Stimulated activated CD4-positive, alpha-beta T cell treated with anti-CD3 and anti-CD28 coated beads, Interleukin-15, amount 100 ng/mL, for 48 hours (primary cell): ENCODE measurements at places on chromosomes 7 and 10.

DNA sequence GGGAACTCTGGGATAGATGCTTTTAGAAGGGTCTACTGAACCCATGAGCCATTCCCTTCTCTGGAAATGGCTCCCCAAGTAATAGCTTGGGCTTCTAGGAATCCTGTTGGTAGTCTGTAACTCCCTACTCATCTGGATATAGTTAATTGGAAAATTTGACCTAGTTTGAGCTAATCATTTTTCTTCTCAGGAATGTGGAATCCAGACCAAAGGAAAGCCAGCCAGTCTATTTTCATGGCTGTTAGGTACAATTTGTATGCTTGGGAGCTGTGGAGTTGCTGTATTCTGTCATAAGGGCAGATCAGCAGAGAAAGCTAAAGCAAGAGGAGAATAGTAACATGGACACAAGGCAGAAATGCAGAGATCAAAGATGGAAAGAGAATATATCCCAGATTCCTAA, 71.6 kb upstream of the C1GALT1 start:
- no peak for DNase-seq

DNA sequence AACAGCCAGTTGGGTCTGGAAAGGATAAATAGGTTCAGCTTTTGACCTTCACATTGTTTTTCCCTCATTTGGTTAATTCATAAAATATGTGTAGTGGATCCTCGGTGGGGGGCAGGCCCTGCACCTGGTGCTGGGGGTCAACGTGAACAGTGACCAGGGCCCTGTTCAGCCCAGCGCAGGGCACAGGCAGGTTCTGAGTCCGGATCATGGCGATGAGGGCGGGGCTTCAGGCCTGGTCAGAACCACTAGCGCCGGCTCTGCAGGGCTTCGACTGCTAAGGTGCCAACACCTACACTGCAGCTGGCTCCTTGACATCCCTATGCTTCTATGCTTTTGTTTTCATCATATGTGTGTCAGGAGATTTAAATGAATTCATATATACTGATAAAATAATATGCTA, 177.7 kb downstream of the CXCL12 start:
- DNase-seq = no peak

GRCh38 chr7:5348134-5349004, 65.6 kb downstream of the SLC29A4 start:
- DNase-seq = no peak

- no peak for DNase-seq
Measured at GRCh38 chr7:30886608-30887011, 25.0 kb upstream of the AQP1 start.

DNA sequence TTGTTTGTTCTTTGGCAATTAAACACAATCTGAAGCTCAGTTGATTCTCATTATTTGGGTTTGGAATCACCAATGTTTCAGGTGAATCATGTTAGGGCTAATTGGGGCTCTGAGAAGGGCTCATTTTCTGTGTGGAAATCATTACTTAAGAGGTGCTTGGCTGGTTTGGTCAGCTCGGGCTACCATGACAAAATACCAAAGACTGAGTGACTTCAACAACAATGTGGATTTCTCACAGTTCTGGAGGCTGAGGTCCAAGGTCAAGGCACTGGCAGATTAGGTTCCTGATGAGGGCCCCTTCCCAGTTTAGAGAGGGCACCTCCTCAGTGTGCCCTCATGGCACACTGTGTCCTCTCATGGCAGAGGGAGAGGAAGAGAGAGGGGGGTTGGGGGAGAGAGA, 121.3 kb downstream of the ZNF248 start:
- DNase-seq = no peak

GRCh38 chr7:2710901-2711551, 23.0 kb downstream of the AMZ1 start:
- no peak for DNase-seq

DNA sequence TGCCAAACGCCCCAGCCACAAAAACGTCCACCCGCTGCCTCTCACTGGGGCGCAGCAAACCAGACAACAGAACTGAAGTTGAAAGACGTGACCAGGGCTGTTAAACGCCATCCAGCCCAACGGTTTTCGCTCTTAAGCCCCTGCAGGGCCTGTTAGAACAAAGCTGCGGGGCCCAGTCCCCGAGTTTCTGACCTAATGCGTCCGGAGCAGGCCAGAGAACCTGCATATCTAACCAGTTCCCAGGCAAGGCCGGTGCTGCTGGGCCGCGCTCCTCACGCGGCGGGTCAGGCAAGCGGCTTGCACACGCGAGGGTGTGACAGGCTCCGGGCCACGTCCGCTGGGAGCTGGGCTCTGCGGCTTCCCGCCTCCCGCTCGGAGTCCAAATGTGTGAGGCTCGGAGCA, 87.0 kb downstream of the PTPRN2 start:
- no peak for DNase-seq

DNA sequence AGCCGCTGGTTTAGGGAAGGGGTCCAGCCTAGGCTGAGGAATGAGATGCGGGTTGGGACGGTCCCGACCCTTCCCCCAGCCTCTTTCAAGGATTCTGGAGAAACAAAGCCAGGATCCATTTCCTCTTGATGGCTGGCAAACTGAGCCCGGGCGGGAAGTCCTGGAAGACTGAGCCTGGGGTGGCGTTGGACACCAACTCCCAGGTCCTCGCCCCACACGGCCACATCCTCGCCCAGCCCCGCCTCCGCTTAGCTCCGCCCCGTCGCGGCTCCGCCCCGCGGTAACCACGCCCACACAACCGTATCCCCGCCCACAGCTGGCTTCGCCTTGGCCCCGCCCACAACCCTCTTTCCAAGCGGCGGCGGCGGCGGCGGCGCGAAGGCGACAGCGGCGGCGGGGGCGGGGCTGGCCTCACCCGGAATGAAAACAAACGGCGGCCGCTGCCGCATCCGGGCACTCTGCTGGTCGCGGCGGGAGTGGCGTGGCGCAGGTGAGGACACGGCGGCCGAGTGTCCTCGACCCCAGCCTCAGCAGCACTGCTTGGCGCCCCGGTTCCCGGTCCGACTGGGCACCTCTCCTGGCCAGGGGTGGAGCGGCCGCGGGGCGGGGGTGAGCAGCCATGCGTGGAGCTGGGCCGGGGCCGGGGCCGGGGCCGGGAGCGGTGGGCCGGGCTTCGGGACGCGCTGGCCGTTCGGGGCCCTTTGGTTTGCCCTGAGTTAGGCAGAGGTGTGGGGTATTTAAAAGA, at the start of gene NUB1:
TSS of gene NUB1 (plus strand) at position 456 of the 745 bp plus-strand sequence. CDS start 3,538 bp downstream, outside the sequence.
- DNase-seq = peak; percentile 90

GRCh38 chr7:34026481-34027190, 121.3 kb downstream of the BMPER start:
- no peak for DNase-seq

DNA sequence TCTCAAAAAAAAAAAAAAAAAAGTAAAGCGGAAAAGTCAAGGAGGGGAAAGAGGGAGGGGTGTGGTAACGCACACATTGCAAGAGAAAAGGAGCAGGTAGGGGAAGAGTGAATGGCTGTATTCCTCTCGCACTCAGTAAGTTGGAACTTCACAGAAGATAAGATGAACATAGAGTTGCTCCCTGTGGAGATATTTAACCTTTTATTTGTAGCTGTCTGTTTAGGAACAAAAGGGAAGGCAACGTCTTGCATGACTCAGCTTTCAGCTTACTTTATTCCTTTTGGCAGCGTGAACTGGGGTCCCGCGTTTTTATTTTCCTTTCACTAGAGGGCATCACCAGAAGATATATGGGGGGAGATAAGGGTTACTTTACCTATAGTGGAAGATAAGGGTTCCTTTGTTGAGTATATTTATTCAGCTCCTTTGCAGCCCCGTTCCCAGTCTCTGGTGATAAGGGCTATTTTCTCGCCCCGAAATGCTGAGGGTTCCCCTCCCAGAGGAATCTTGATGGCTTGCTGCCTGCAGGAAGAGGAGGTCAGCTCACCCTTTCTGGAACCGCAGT, 78.5 kb downstream of the APBB1IP start:
- no peak for DNase-seq

DNA sequence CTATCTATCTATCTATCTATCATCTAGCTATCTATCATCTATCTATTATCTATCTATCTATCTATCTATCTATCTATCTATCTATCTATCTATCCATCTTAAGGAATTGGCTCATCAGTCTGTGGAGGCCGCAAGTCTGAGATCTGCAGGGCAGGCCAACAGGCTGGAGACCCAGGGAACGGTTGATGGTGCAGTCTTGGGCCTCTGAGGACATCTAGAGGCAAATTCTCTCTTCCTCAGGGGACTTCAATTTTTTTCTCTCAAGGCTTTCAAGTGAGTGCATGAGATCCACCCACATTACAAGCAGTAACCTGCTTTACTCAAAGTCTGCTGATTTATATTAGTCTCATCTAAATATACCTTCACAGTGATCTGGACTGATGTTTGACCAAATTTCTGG, 197.0 kb downstream of the GLRX3 start:
- DNase-seq = no peak

GRCh38 chr7:109844362-109844761, 1246.6 kb upstream of the LRRN3 start:
- no peak for DNase-seq

DNA sequence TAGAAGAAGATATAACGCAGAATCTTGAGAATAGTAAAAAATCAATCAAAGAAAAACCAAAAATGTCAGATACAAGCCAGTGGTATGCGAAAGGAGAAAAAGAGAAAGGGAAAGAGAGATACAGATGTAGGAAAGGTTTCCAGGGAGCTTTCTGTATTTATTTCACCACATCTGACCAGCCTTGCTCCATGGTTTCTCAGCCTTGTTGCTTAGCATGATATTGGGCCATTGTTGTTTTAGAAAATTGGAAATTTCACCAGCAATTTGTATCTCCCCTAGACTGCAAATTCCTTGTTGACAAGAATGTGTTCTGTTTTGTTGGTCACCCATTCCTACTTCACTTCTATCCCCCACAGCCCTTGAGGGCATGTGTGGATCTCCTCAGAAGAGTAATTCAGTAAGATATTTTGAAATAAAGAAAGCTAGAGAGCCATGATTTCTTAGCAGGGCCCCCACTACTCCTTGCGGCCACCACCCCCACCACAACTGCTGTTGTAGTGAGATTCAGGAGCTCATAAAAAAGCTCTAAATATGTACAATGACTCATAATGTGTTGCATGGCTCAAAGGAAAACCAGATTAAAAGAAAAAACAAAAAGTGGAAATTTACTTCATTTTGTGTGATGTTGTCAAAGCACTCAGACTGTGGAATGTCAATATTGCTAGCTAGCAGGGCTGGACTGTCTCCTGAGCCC, 138.7 kb downstream of the CHRM2 start:
- no peak for DNase-seq

DNA sequence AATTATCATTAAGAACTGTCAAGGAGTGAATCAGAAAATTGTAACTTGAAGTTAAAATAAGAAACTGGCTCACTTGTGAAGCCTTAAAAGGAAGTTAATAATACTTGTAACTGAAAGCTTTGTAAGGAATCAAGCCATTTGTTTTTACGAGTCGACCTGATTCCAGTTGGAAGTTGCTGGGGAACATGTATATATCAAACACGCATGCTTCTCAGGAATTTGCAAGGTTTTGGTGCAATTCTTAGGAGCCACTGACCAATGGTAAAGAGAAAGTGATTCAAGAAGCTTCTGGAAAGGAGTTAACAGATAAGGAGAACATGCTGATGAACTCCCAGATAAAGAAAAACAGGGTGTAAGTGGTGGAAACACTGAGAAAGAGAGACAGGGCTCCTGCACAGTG, 56.4 kb downstream of the ETV1 start:
- no peak for DNase-seq

GRCh38 chr10:128463991-128464760, 338.0 kb upstream of the MKI67 start:
- DNase-seq = no peak

DNA sequence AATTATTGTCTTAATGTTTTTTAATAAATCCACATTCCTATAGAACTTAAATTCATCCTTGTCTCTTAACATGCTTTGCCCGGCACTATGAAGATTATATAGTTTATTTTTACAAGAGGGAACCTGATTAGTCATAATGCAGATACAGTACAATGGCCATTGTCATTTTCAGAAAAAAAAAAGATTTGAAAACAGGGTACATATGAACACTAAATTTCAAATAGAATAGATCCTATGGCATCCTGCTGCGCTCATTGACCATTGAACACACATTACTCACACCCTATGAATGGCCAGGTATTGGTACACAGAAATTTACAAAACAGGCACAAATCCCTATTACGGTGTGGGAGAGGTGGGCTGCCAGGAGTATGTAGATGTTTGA, 2.0 kb upstream of the KLF6 start:
- DNase-seq = no peak

- DNase-seq = no peak
Measured at GRCh38 chr7:31027161-31027965, 24.7 kb upstream of the ADCYAP1R1 start.

DNA sequence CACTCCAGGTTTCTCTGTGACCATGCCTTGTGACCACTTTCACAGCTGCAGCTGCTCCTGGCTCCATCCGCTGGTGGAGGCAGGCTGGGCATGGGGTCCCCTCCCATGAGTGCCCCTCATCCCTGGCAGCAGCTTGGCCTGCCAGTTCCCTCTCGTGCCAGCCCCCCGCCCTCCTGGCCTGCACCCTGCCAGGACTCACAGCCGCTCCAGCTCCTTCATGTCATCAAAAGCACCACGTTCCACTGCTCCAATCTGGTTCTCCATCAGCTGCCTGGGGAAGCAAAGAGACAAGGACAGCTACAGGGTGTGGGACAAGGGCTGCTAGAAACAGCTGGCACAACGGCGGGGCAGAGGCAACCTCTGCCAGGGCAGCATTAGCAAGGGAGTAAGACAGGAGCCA, 22.6 kb downstream of the SLIT1 start:
- no peak for DNase-seq

GRCh38 chr7:101911800-101912715, 94.6 kb downstream of the CUX1 start:
- no peak for DNase-seq

- DNase-seq = peak; percentile 50
Measured at GRCh38 chr10:130109796-130110245, 809 bp downstream of the C10orf143 start.

DNA sequence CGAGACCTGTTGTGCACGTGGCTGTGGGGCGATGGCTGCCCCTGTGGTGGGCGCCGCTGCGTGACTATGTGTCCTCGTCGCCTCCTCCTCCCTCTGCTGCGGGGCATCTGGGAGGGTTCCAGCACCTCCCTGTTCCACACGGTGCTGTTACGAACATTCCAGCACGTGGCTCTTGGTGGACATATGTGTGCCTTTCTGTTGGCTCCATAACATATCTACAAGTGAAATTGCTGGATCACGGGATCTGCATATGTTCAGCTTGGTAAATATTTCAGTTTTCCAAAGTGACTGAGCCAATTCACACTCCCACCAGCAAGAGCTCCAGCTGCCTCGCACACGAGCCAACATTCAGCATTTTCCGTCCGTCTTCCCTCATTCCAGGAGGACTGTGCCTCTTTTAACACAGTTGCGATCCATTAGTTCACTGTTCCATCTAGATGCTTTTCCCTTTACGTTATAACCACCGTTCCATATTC, 25.1 kb downstream of the SNX8 start:
- DNase-seq = no peak

DNA sequence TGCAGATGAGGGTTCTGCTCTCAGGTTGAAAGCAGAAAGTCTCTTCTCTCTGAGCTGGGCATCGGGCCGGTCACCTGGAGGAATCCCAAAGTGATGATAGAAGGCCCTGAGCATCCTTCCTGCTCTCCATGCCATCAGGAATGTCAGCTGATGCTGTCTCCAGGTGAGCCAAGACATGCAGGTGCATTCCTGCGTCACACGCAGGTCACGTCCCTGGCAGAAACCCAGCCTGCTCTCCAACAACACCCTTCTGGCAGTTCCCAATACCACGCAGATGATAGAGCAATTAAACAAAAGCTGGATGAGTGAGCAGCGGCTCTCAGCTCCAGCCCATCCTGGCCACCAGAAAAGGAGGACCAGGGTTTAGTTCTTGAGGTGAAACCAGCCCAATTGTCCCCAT, 6.9 kb upstream of the WIPI2 start:
- no peak for DNase-seq
